ENCODE measurements at places on chromosomes 1 and 21.

- DNase-seq, result no peak
Measured at GRCh38 chr1:228267962-228268880, 60.4 kb downstream of the OBSCN start.

DNA sequence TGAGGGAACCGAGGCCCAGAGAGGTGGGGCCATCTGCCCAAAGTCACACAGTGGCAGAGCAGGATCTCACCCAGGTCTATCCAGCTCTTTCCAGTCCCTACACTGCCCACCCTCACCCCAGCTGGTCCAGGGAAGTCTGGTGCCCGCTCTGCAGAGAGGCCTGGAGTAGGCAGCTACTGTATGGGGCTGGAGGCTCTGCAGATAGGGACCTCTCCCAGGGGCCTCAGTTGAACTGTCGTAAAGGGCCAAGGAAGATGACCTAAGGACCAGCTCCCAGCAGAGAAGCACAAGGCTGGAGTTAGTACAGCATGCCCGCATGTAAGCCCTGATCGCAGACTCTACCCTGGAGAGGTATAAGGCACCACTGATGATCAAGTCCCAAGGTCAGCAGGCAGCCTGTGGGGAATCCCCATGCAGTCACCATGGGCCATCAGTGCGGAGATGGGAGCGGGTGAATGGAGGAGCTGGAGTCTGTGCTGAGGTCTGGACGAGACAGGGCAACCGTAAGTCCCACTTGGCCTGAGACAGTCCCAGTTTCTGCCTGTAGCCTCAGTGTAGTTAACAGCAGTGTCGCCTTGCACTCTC, 320.2 kb downstream of the MATN1 start:
- no peak for DNase-seq

DNA sequence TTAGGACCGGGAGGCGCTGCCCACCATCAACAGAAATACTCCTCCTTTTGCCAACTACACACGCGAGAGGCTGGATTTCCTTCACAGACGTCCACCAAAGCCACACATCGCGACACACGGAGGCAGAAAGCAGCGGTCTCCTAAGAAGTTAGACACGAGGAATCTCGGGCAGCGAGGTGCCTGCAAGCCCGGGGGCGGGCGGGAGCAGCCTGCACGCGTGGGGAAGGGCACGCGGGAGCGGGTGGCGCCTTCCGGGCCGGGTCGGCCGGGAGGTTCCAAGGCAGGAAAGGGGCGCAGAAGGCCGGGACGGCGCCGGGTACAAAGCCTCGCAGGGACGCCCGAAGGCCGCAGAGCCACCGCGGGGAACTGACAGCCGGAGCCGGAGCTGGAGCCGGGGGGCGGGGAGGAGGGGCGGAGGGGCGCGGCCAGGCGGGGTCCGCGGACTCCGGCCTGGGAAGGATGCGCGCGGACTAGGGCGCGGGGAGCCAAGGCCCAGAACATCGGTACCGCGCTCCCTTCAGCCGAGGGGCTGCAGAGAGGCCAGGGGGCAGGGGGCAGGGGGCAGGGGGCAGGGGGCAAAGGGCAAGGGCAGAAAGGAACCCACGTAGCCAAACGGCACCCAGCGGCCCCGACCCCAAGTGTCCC, 722 bp downstream of the NPHP4 start:
- DNase-seq, result no peak

GRCh38 chr1:66300280-66300971, 233.5 kb upstream of the SGIP1 start:
- no peak for DNase-seq

- no peak for DNase-seq
Measured at GRCh38 chr1:45925728-45926287, 122.4 kb downstream of the MAST2 start.

- no peak for DNase-seq
Measured at GRCh38 chr1:23417570-23417969, 7.0 kb downstream of the TCEA3 start.

- DNase-seq, result no peak
Measured at GRCh38 chr1:236201786-236202185, 59.4 kb downstream of the GPR137B start.

DNA sequence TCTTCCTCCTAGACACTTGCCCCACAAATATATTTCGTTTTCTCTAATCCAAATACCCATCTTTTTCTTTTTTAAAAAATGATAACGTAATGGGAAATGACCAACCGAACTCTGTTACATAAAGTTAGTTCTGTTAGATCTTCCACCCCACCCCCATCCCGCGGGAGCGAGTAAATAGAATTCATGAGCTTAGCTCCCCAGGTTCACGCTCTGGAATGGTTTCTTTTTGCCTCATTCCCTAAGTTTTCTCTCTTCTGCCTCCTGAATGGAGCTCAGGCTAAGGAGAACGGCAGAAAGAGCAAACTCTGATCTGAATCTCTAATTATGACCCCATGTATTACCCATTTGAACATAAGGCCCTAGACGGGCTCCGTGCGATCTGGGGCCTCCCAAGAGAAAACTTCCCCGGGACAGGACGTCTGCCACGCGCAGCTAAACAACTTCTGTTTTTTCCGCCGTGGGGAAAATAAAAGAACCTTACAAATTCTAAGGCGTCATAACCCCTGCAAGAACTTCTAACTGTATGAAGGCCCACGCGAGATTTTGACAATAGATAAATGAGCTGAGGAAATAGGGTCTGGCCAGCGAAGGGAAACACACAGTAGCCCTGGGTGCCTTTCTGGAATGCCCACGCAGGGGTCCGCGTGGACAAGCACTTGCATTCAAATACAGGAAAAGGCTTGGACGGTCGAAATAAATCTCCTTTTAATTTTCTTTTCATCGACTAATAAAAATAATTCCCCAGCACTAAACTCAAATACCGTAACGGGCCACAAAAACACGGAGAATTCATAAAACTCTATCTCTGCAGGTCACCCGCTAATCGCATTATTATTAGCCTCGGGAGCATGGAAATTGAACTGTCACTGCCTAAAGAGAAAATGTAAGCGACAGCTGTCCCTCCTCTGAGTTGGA, 2.2 kb downstream of the TBX15 start:
- DNase-seq, result no peak

GRCh38 chr1:201561195-201561564, 22.3 kb downstream of the NAV1 start:
- no peak for DNase-seq

DNA sequence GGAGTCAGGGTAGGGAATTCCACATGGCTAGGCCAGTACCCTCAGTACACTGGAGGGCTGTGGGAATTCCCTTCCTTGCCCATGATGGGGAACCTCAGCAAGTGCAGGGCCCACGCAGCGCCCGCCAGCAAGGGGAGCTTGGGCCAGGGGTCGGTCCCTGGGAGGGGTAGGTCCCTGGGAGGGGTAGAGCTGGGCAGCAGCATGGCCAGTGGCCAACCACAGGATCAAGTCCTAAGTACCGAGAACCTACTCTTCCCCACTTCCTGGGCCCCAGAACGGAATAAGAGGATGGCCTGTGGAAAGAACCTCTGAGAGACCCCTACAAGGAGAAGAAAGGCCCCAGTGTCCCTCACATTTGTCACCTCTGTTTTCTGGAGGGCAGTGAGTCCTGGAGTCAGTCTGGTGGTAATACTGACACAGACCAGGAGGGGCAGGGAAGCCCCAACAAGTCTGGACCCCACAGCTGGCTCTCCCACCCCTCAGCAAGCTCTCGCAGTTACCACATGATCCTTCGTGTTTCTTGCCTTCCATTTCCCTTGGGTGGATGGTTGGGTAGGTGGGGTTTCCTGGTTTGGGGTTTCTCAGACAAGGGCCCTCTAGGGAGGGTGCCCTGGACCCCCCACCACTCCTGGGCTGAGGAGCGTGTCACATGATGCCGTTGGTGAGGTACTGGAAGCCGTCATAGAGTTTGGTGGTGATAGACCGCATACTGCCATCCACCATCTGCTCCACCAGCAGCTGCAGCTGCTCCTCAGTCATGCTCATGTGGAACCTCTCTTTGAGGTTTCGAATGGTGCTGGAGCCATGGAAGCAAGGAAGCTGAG, 10.3 kb downstream of the ZNF687 start:
- DNase-seq, result no peak

DNA sequence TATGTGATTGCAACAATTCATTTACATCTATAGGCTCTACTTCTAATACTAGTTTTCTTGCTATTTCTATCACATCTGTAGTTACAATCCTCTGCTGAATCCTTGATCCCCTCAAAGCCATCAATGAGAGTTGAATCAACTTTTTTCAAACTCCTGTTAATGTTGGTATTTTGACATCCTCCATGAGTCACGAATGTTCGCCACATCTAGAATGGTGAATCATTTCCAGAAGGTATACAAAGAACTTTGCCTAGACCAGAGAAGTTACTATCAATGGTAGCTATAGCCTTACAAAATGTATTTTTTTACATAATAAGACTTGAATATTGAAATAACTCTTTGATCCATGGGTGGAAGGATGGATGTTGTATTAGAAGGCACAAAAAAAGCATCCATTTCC, 110.0 kb downstream of the AMY1C start:
- DNase-seq, result no peak

- DNase-seq, result no peak
Measured at GRCh38 chr21:17964199-17964598, 145.0 kb upstream of the C21orf91 start.

DNA sequence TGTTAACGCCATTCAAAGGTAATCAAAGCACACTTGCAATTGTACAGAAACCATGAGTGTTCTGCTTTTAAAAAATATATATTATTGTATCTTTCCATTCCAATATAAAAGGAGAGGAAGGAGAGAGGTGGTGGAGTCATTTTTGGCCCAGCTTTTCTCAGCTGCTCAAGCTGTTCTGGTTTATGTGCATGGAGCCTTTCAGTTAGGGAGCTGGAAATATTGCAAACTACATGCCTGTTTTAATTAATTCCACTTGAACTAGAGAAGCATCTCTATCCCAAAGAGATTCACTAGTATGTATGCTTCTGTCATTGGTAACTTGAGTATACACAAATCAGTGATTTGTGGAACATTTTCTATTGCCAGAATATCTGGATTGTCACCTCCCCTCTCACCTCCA, 28.5 kb upstream of the C1orf105 start:
- no peak for DNase-seq

DNA sequence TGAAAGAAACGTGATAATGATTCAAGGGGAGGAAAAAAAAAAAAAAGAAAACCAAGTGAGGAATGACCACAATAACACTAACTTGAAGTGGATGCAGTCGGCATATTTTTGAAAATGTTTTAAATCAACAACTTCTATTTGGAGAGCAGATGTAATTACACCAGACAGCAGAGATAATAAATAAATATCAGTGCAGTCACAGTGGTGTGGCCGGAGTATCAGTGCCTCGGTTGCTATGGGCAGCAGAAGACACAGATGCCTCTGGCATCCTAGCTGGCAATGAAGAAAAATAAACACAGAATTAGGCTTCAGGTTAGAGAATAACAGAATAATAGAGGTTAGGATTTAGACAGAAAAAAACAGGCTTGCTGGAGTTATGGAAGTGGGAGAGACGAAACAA, 888.3 kb downstream of the LTN1 start:
- DNase-seq, result no peak

GRCh38 chr1:207925210-207925609, 14.3 kb upstream of the CD34 start:
- DNase-seq, result peak; percentile 21

GRCh38 chr1:19918057-19918456, 5.4 kb downstream of the PLA2G2E start:
- DNase-seq, result peak; percentile 37

DNA sequence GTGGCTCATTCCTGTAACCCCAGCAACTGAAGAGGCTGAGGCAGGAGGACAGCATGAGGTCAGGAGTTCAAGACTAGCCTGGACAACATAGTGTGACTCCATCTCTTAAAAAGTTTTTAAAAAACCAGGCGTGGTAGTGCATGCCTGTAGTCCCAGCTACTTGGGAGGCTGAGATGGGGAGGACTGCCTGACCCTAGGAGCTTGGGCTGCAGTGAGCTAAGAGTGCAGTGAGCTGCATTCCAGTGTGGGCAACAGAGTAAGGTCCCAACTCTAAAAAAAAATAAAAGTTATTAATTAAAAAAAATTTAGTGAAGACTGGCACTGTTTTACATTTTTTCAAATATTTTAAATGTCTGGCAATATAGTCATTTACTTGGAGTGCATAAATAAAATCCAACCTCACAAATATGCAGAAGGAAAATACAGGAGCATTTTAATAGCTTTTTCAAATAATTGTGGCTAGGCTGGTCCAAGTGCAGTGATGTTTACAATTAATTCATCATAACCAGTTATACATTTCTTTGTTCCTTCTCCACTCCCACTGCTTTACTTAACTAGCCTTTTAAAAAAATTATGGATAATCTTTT, 10.8 kb downstream of the ZBTB8OS start:
- no peak for DNase-seq

- DNase-seq, result no peak
Measured at GRCh38 chr1:26029864-26030481, 8.4 kb downstream of the EXTL1 start.

GRCh38 chr1:225427235-225428067, at the start of gene LBR:
Gene LBR, minus strand, starts transcription at chr1:225428038. Its CDS starts 3,963 bp downstream, at chr1:225424075.
- no peak for DNase-seq

DNA sequence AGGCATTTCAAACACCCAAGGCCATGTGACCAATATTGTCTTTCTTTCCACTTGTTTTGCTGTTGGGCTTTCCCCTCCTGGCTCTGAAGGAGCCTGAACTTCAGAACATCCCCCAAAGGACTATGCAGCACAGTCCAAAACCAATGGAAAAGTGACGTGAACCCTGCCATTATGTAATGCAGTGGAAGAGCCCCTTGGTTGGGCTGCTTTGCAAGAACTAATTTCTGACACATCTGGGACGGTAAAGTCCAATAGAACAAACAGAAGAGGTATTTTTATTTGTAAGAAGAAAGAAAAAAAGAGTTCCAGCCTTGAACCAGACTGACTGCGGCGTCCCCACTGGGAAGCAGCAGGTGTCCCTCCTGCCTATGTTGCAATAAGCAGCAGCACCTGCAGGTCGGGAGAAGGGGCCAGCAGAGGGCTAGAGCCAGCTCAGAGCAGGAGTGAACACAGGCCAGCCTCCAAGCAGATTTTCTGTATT, 116.7 kb downstream of the CDC7 start:
- DNase-seq, result peak; percentile 58
